ENCODE measurements at places on chromosomes 2 and 18. TPM values are rescaled to one million over a fixed set of nuclear protein-coding genes. Genes with fewer than 3 reads are reported as not detected.

The POU3F3 gene
- total RNA-seq: not detected

The NOL4 gene
- total RNA-seq: not detected

The HOXD8 gene
- total RNA-seq: 5.4 TPM

The ELOA2 gene
- total RNA-seq: not detected

The IKZF2 gene
- 0.72 TPM for total RNA-seq

The TEX44 gene
- total RNA-seq: not detected

The ALLC gene
- total RNA-seq: not detected

The C2orf81 gene
- 3.5 TPM for total RNA-seq

The CPSF3 gene
- 45.3 TPM for total RNA-seq

The RGPD4 gene
- total RNA-seq: 0.08 TPM

The NT5DC4 gene
- not detected for total RNA-seq

The C2orf80 gene
- total RNA-seq: not detected

The SH3RF3 gene
- total RNA-seq: 0.39 TPM

The ADD2 gene
- total RNA-seq: 21.1 TPM

The MARCO gene
- total RNA-seq: 0.23 TPM

The ACADL gene
- 0.09 TPM for total RNA-seq

The SAG gene
- not detected for total RNA-seq

The HES6 gene
- total RNA-seq: 13.9 TPM

The CNNM3 gene
- 15.8 TPM for total RNA-seq
